ENCODE measurements at places on chromosomes 7 and 10. TPM values are rescaled to one million over a fixed set of nuclear protein-coding genes. Genes with fewer than 3 reads are reported as not detected.

Gene FAM180A
- total RNA-seq, result 11.9 TPM

GRCh38 chr7:36096460-36097095 lies 56.5 kb upstream of the EEPD1 start:
- no peak overlapping the region for H3K27ac ChIP-seq
- H3K4me3 ChIP-seq, result no peak overlapping the region
- no peak for DNase-seq
- H3K27me3 ChIP-seq, result no peaks in the 10 kb centered on the region
- no peaks in the 10 kb centered on the region for H3K36me3 ChIP-seq
- no peaks in the 10 kb centered on the region for H3K4me1 ChIP-seq

- DNase-seq, result no peak
- no peaks in the 10 kb centered on the region for H3K27me3 ChIP-seq
- H3K4me3 ChIP-seq, result no peak overlapping the region
- no peak overlapping the region for H3K27ac ChIP-seq
- H3K36me3 ChIP-seq, result no peaks in the 10 kb centered on the region
- no peaks in the 10 kb centered on the region for H3K4me1 ChIP-seq
Measured at GRCh38 chr7:23098460-23098859, 7.1 kb upstream of the KLHL7 start.

Gene GPR85
- 0.33 TPM for total RNA-seq

Gene ZNF716
- total RNA-seq, result not detected

Gene C10orf67
- total RNA-seq, result not detected

DNA sequence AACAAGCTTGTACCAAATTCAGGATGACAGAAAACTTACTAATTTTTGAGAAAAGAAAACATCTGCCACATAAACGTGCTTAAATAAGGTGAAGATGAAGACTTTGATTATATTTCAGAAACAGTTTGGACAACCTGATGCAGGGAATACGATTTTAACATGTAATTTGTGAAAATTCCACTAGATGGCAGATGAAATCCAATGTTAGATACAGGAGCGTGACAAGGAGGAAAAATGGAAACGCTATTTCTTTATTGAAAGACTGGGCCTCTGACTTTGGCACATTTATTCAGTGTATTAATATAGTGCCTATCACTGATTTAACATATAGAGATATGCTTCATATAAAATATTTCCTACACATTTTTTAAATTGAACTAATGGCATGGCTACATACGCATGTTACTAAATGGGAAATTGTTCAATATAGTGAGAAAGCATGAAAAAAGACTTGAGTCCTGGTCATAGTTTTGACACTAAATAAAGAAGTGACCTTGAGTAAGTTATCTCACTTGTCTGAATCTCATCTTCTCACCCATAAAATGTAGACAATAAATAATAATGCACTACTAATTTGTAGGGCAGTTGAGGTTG lies 60.7 kb downstream of the CD36 start:
- no peaks in the 10 kb centered on the region for H3K27me3 ChIP-seq
- no peaks in the 10 kb centered on the region for H3K4me1 ChIP-seq
- no peak overlapping the region for H3K4me3 ChIP-seq
- H3K36me3 ChIP-seq, result no peaks in the 10 kb centered on the region

- H3K4me3 ChIP-seq, result no peak overlapping the region
- no peaks in the 10 kb centered on the region for H3K4me1 ChIP-seq
- no peaks in the 10 kb centered on the region for H3K36me3 ChIP-seq
- no peak overlapping the region for H3K27ac ChIP-seq
- DNase-seq, result no peak
- no peaks in the 10 kb centered on the region for H3K27me3 ChIP-seq
Measured at GRCh38 chr10:90695915-90696676, 161.7 kb downstream of the HTR7 start.

Gene ZNF735
- not detected for total RNA-seq

GRCh38 chr7:16804674-16805439 lies at the start of gene AGR2:
TSS of gene AGR2 (minus strand) at chr7:16804999. CDS start at chr7:16801796, 3,203 bp downstream.
- H3K27me3 ChIP-seq, result no peaks in the 10 kb centered on the region
- H3K27ac ChIP-seq, result peak within 1 kb of the TSS; percentile 73
- peak; percentile 44 for DNase-seq
- H3K4me1 ChIP-seq, result no peaks in the 10 kb centered on the region
- H3K4me3 ChIP-seq, result no peak within 1 kb of the TSS
- no peaks in the 10 kb centered on the region for H3K36me3 ChIP-seq

GRCh38 chr10:49664842-49665355 lies 14.6 kb upstream of the C10orf53 start:
- H3K36me3 ChIP-seq, result no peaks in the 10 kb centered on the region
- DNase-seq, result no peak
- no peaks in the 10 kb centered on the region for H3K27me3 ChIP-seq
- H3K4me3 ChIP-seq, result no peak overlapping the region

GRCh38 chr10:123741711-123742110 lies 75.6 kb downstream of the GPR26 start:
- no peaks in the 10 kb centered on the region for H3K4me1 ChIP-seq
- no peak for DNase-seq
- no peaks in the 10 kb centered on the region for H3K36me3 ChIP-seq
- no peak overlapping the region for H3K4me3 ChIP-seq
- H3K27me3 ChIP-seq, result no peaks in the 10 kb centered on the region

Gene BAIAP2L1
- total RNA-seq, result 1.3 TPM

Gene DGKI
- total RNA-seq, result 2.7 TPM

Gene TAS2R41
- total RNA-seq, result 1.3 TPM

Gene C10orf95
- total RNA-seq, result 0.33 TPM

DNA sequence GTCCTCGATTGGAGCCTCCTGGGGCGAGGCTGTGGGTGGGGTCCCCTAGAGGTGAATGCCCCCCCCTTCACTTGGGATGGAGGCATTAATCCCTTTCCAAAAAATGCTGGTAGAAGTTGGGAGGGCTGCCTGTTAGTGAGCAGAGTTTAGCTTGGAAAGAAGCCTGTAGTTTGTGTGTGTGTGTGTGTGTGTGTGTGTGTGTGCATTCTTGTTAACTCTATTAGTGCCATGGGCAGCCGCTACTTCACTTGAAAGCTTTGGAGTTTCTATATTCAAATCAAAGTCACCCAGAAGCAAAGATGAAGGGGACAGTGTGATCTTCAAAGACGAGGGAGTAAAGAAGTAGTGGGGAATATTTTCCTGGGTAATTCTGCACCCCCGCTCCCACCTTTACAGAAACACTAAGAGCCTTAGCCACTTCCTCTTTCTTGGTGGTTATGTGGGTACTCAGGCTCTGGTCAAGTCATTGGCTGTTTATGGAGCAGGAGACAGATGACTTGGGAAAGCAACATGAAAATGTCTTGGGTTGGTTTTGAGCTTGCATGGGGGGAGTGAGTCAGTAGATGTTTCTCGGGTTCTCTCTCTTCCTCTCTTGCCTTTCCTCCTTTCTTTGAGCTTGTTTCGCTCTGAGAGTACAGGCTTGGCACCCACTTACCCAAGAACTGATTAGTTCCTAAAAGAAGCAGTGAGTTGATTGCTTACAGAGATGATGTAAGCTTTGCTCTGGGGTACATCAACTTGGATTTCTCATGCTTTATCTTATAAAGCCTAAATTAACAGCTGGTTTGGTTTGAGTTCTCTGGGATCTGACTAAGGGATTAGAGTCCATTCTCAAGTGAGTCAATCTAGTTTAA lies 35.9 kb downstream of the TCF7L2 start:
- peak overlapping the region; percentile 48 for H3K27ac ChIP-seq
- no peak overlapping the region for H3K4me3 ChIP-seq
- no peak for DNase-seq
- no peaks in the 10 kb centered on the region for H3K4me1 ChIP-seq
- no peaks in the 10 kb centered on the region for H3K27me3 ChIP-seq

DNA sequence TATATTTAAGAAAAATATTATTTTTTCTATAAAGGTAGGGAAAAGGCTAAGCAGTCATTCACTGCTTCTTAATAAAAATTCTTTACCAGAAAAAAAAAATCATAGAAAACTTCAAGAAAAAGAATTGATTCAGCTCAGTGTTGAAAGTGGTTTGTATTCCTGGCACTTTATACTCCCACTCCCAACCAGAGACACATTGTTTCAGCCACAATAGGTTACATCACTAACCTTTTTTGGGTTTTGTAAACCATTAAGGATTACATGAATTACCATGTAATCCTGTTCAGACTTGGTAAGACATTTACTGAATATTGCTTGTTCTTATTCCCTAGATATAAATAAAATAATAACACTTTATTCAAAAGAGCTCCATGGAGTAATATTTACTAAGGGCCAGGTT lies 46.6 kb downstream of the MINPP1 start:
- DNase-seq, result no peak
- no peak overlapping the region for H3K4me3 ChIP-seq
- no peaks in the 10 kb centered on the region for H3K27me3 ChIP-seq
- no peaks in the 10 kb centered on the region for H3K36me3 ChIP-seq
- H3K27ac ChIP-seq, result no peak overlapping the region

DNA sequence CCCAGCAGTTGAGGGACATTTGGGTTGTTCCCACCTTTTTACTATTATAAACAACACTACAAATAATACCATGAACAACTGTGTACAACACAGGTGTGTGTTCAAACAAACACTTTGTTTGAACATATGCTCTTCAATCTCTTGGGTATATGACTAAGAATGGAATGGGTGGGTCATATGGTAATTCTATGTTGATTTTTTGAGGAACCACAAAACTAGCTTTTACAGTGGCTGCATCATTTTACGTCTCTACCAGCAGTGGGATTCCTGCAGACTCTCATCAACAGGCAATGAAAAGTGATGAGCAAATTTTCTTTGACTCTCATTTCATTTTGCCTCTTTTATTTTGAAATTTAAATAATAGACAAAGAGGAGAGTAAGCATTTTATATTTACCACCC lies 116.9 kb upstream of the KLF14 start:
- no peaks in the 10 kb centered on the region for H3K27me3 ChIP-seq
- H3K27ac ChIP-seq, result no peak overlapping the region
- no peak for DNase-seq
- no peaks in the 10 kb centered on the region for H3K36me3 ChIP-seq
- H3K4me1 ChIP-seq, result no peaks in the 10 kb centered on the region
- H3K4me3 ChIP-seq, result no peak overlapping the region

- no peak overlapping the region for H3K4me3 ChIP-seq
- no peak for DNase-seq
- H3K27ac ChIP-seq, result no peak overlapping the region
- peaks cover 5% of the 10 kb centered on the region for H3K27me3 ChIP-seq
- no peaks in the 10 kb centered on the region for H3K4me1 ChIP-seq
- no peaks in the 10 kb centered on the region for H3K36me3 ChIP-seq
Measured at GRCh38 chr7:142646386-142647140, 102.7 kb upstream of the PRSS1 start.

GRCh38 chr7:107230334-107230733 lies 61.5 kb downstream of the HBP1 start:
- no peaks in the 10 kb centered on the region for H3K27me3 ChIP-seq
- H3K27ac ChIP-seq, result no peak overlapping the region
- H3K4me3 ChIP-seq, result no peak overlapping the region
- no peak for DNase-seq
- no peaks in the 10 kb centered on the region for H3K4me1 ChIP-seq
- H3K36me3 ChIP-seq, result no peaks in the 10 kb centered on the region

- no peaks in the 10 kb centered on the region for H3K36me3 ChIP-seq
- no peak for DNase-seq
- no peaks in the 10 kb centered on the region for H3K27me3 ChIP-seq
- H3K4me1 ChIP-seq, result no peaks in the 10 kb centered on the region
- H3K4me3 ChIP-seq, result no peak overlapping the region
Measured at GRCh38 chr7:17530244-17530643, 231.8 kb downstream of the AHR start.

Gene ASZ1
- total RNA-seq, result not detected

DNA sequence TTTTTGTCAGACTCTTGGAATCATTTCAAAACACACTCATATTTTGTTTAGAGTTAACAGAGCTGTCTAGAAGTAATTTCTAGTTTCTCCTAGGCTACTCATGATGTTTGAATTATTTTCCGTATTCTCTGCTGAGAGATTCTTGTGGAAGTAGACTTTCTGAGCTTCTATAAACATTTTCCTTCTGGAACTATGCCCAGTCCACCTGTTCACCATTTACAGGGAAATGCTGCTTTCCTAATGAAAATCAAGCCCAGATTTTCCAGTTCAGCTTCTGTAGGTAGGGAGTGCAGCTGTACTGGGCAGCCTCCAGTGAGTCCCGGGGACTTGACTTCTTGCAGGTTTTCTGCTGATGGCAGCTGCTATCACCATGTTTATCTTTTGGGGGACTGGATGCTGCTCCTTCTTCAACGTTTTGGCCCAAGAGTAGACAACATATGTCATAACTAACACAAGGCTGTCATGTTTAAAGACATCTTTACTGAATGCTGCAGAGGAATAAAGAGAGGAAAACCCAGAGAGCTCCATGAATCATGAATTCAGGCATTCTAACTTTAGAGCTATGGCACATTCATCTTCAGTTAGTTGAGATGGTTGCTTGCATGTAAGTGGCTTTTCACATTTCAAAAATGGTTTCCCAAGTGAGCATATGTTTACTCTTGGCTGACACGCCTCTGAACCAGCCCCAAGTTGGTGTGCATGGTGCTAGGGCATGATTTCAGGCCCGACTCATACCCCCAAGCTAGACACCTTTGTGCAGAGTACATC lies 85.6 kb downstream of the SDK1 start:
- DNase-seq, result no peak
- H3K4me1 ChIP-seq, result no peaks in the 10 kb centered on the region
- H3K27ac ChIP-seq, result no peak overlapping the region
- H3K27me3 ChIP-seq, result no peaks in the 10 kb centered on the region
- H3K4me3 ChIP-seq, result no peak overlapping the region

DNA sequence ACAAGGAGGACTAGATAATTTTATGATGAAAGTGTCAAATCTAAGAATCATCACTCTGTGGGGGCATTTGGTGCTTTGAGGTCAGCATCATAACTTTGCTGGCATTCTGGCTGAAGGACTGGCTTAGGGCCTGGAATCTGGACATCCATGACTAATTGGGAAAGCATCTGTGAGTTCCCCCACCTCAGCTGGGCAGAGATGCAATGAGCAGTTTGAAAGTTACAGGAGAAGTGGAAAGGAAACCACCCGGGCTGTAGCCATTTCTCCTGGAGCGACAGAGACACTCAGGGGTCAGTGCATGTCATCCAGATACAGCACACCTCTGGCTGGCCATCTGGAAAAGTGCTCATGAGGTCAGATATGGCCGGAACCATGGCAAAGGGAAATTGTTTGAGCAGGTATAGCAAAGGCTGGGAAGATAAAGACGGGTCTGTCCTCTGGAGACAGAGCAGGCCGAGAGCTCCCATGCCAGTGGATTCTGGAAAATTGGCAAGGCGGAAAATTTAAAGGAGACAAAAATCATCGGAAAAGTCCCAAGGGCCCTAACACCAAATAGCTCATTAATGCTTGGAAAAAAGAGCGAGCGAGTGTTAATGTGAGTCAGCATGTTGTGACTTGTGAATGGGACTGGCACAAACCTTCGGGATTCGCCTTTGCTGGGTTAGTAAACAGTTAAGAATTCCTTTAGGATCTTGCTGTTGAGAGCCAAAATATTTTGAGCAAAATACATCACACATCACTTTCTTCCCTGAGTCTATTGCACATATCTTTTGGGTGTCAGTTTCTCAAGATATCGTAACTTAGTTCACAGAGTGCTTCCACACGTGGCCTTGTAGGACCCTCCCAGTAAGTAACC lies 188.4 kb upstream of the AGK start:
- H3K36me3 ChIP-seq, result no peaks in the 10 kb centered on the region
- H3K27ac ChIP-seq, result no peak overlapping the region
- no peak overlapping the region for H3K4me3 ChIP-seq
- DNase-seq, result no peak
- no peaks in the 10 kb centered on the region for H3K27me3 ChIP-seq

GRCh38 chr10:20007426-20007825 lies 191.2 kb downstream of the PLXDC2 start:
- no peaks in the 10 kb centered on the region for H3K36me3 ChIP-seq
- H3K4me1 ChIP-seq, result no peaks in the 10 kb centered on the region
- H3K4me3 ChIP-seq, result no peak overlapping the region
- H3K27ac ChIP-seq, result peak overlapping the region; percentile 23
- DNase-seq, result no peak

All from breast epithelium (tissue), 4 donors.